Glutamatergic neuron (in vitro differentiated cells): ENCODE measurements at places on chromosomes 5 and 9.

GRCh38 chr9:113343732-113344231, 3.7 kb upstream of the WDR31 start:
- no peak for DNase-seq

DNA sequence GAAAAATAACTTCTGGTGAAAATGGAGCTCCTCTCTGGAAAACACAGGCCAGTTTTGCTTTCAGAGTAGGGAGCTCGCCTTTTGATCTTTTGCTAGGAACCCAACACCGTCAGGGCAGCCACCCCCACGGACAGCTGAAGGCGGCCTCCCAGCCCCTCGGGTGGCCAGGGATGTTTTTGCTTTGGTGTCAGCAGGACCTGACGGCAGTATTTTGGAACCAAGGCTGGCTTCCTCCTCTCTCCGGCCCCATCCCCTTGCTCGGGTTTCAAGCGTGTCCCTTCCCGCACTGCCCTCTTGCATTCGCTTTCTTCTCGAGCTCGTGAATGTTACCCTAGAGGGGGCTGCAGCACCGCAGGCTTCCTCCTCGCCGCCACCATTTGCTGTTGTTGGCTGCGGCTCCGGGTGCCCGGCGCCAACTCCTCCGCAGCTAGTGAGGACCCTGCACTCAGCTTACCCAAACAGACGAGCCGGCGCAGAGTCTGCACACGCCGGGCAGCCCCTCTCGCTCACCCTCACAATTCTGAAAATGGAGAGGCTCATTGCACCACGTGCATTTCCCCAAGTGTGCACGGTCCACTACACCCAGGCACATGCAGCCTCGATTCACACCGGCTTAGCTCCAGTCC, 35.5 kb upstream of the ADAMTSL1 start:
- peak; percentile 49 for DNase-seq

- no peak for DNase-seq
Observed at GRCh38 chr5:142096382-142096781, 12.2 kb upstream of the NDFIP1 start.

DNA sequence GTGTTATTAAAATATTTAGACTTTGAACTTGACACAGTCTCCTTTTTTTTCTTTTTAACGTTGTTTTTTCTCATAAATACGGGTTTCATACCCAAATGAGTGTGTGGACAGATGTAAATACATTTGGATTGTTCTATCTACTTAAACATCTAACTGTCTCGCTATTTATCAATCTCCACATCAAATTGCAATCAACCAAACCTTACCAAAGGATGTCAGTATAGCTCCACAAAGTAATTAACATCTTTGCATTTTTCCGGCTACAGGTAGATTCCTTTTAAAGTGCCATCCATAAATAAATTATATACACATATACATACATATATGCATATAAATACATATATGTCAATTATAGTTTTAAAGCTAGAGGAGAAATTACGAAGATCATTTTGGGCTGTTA, 705 bp upstream of the CDH10 start:
- no peak for DNase-seq

DNA sequence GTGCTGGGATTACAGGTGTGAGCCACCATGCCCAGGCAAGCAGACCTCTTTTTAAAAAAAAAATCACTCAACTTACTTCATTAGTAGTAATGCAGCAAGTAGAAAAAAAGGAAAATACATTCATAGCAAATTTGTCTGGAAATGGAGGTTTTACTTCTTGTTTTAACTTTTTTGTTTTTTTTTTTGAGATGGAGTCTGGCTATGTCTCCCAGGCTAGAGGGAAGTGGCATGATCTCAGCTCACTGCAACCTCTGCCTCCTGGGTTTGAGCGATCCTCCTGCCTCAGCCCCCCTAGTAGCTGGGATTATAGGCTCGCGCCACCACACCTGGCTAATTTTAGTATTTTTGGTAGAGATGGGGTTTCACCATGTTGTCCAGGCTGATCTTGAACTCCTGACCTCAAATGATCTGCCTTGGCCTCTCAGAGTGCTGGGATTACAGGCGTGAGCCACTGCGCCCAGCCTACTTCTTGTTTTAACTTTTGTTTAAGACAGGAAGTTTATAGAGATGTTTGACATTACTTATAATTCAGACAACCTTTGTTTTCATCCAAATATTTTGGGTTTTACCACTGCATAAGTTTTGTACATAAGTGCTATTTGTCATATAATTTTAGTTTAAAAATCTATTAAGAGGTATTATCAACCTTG, 26.5 kb downstream of the UBE2R2 start:
- DNase-seq = no peak

DNA sequence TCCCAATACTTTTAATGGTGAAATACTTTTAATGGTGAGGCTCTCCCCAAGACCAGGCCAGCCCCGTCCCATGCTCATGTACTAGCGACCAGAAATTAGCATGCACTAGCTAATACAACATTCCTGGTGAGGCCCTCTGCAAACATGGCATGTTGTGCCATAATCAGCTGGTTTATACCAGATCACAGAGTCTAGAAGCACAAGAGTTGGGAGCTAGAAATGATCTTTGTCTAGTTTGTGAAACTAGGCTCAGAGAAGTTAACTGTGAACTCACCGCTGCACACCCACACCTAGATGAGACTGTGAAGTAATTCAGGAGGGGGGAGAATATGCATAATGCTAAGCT, 37.4 kb downstream of the MTMR12 start:
- DNase-seq = no peak
